ENCODE measurements at places on chromosomes 13 and 19.
A peak's percentile ranks its signal among the peaks of the same experiment; 100 is the strongest.

DNA sequence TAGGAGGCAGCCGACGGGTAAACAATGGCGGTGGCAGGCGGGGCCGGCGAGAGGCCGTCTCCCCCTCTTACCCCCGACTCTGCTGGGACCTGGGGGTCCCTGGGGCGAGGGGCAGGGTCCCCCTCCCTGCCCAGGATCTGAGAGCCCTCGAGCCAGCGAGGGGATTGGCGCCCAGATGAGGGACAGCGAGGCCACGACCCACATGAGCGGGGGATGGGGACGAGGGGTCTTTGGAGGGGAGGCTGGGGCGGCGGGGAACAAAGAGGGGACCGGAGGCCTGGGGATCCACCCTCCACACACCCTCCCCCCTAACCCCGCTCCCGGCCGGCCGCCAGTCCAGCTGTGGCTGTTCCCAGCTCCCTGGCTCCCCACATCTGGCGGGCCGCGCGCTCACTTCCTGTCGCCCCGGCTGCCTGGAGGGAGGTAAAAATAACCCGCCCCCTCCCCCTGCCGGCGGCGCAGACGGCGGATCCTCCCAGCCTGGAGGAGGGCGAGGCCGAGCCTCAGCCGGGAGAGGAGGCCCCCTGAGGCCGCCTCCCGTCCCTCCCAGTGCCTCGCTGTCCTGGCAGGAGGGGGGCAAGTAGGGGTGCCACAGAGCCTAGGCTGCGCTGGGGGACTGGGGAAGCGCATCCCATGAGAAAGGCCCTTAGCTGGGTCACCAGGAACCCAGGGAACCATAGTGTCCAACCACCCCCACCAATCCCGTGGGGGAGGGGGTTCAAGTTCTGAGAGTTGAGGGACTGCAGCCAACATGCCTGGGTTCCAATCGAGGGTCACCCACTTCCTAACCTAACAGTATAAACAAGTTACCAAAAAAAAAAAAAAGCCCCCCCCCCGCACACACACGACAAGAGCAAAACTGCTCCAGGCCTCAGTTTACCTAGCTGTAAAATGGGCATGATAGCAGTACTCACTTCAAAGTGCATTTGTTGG is 29.3 kb upstream of the NANOS3 start:
- peak; percentile 82 for DNase-seq

DNA sequence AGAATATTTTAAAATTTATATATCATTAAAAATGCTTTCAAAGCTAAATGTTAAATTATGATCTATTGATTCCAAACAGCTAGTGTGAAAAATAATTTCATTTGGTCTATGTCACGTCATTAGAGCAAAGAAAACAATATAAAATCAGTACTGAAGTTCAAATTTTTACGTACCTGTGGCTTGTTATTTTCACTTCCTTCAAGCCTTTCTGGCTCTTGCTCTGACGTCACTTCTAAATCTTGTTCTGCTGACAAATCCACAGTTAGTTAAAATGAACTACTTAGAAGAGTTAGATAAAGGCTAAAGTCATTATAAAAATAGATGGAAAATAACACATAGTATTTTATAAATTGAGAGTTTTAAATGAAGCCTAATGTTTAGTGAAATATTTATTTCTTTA is 147.7 kb upstream of the TUBA3C start:
- no peak for DNase-seq

DNA sequence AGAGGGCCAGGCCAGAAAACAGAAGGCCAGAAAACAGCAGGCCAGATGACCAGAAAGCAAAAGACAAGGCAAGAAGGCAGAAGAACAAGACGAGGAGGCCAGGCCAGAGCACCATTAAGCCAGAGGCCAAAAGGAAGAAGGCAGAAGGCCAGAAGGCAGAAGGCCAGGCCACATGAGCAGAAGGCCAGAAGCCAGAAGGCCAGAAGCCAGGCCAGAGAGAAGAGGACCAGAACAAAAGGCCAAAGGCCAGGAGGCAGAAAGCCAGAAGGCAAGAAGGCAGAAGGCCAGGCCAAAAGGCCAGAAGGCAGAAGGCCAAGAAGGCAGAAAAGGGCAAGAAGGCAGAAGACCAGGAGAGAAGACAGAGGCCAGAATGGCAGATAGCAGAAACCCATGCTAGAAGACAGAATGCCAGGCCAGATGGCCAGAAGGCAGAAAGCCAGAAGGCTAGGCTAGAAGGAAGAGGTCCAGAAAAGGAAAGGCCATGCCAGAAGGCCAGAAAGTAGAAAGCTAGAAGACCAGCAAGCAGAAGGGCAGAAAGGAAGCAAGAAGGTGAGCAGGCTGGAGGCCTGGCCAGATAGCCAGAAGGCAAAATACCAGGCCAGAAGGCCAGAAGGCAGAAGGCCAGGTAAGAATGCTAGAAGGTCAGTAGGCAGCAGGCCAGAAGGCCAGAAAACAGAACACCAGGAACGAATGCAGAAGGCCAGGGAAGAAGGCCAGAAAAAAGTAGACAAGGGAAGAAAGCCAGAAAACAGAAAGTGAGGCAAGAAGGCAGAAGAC is 187.6 kb downstream of the TUBA3C start:
- DNase-seq: no peak

- DNase-seq: peak; percentile 31
Observed at GRCh38 chr19:2282062-2282861, at the start of gene PEAK3. Gene PEAK3, minus strand, starts transcription at chr19:2282175. Its CDS starts 1,244 bp downstream, at chr19:2280931.

GRCh38 chr19:44875666-44876451 is 15.2 kb upstream of the TOMM40 start:
- DNase-seq: no peak

- DNase-seq: no peak
Observed at GRCh38 chr13:29743201-29743786, 107.1 kb downstream of the UBL3 start.

GRCh38 chr19:51729781-51730180 is 6.0 kb upstream of the HAS1 start:
- no peak for DNase-seq

DNA sequence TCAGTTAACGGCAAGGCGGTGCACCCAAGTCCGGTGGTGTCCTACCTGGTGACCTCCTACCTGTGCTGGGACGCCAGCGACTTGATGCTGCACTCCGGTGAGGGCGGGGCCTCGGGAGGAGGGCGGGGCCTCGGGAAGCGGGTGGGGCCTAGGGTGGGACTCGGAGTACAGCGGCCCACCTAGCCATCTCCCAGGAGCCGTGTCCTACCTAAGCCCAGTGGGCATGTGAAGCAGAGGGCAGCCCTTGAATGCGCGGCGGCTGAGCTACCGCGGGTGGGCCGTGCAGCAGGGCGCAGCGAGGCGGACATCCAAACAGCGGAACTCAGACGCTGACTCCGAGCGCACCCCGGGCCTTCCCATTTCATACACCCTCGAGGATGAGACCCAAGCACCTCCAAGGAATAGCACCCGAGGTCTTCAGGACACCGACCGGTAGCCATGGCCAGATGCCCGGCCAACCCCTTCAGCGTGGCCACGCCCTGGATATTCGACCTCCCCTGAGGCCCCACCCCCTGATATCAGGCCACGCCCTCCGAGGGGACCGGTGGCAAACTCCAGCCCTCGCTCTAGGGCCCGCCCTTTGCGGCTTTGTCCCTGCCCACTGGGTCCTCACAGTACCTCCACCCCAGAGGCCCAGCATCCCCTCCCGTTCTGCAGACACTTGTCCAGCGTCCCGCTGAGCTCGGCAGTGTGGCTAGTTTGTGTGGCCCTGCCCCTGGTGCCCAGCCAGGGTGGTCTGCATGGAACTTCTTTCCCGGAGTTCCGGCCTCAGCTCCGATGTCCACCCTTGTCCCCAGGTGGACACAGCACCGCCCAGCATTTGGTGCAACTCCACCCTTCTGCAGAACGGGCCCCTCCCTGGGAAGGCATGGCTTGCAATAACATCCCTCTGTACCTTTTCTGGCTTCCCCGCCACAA is 5.4 kb downstream of the KLK1 start:
- peak; percentile 54 for DNase-seq

- DNase-seq: no peak
Observed at GRCh38 chr19:23520441-23520840, 125.2 kb upstream of the ZNF91 start.

- peak; percentile 6 for DNase-seq
Observed at GRCh38 chr19:5321851-5322681, 18.5 kb downstream of the PTPRS start.

- no peak for DNase-seq
Observed at GRCh38 chr13:47310401-47310800, 413.5 kb upstream of the HTR2A start.

DNA sequence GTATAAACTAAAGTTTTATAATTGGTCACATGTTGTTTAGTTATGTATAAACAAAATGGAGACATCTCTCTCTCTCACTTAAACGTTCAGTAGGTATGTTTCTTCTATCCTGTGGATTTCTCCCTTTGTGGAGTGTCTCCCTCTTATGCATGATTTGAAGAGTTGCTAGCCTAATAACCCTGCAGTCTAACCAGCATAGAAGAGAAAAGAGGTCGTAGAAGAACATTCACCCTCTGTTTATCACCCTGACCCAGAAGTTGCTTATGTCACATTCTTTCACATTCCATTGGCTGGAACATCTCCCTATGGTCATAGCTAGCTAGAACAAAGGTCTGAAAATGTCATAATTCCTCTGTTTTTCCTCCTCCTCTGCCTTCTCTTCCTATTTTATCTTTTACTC is 176.8 kb upstream of the PCDH20 start:
- no peak for DNase-seq

GRCh38 chr13:77497350-77497749 is 38.2 kb upstream of the SCEL start:
- DNase-seq: no peak

GRCh38 chr13:102799426-102800144 is 666 bp downstream of the BIVM start:
- DNase-seq: no peak

DNA sequence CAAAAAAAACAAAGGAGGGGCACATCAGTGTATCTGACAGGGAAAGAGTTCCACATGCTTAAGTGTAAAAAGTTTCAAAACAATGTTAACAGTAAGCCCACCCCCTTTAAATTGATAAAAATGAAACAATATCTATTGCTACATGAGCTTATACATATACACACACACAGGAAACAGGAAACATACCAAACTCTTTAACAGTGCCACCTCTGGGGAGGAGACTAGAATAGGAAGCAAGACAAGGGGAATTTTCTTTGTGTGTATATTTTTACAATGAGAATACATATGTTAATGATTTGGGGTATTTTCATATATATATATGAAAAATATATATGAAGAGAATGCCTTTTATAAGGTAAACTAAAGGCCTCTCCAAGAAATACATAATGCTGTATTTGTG is 44.7 kb downstream of the TPT1 start:
- no peak for DNase-seq

DNA sequence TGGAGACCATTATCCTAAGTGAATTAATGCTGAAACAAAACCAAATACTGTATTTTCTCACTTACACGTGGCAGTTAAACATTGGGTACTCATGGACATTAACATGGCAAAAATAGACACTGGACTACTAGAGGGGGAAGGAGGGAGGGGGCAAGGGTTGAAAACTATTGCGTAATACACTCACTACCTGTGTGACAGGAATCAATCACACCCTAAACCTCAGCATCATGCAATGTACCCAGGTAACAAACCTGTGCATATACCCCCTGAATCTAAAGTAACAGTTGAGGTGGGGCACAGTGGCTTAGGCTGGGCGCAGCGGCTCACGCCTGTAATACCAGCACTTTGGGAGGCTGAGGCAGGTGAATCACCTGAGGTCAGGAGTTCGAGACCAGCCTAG is 207.0 kb downstream of the TDRD3 start:
- DNase-seq: no peak

DNA sequence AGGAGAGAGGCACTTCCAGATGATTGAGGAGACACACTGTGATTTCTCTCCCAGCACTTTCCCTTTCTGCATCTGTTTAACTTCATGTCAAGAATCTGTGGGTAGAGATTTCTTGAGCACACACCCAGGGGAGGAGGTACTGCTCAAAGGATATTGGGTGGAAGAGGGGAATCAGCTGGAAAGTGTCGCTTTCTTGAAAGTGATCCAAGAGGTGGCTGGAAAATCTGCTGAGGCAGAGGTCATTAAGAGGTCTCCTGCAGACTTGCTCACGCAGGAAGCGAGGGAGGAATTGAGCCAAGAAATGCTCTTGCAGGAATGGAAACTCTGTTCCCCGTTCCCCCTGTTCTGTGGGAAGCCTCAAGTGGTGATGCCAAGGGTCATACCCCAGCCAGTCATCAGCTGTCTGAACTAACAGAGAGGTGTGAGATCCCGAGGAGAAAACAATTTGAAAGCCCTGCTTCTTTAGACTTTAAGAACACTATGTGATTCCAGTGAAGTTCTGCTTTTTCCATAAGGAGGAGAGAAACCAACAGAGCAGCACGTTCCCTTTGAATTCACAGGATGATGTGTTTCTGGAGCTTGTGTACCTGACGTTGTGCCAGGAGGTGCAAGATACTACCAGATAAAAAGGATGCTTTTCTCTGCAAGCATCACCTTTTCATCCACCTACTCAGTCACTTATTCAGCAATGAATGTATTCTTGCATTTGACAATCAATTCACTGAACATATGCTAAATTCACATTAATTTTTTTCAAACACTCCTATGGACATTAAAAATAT is 163.4 kb upstream of the GPR12 start:
- no peak for DNase-seq

GRCh38 chr13:76882431-76882830 is 3.8 kb downstream of the KCTD12 start:
- DNase-seq: no peak

DNA sequence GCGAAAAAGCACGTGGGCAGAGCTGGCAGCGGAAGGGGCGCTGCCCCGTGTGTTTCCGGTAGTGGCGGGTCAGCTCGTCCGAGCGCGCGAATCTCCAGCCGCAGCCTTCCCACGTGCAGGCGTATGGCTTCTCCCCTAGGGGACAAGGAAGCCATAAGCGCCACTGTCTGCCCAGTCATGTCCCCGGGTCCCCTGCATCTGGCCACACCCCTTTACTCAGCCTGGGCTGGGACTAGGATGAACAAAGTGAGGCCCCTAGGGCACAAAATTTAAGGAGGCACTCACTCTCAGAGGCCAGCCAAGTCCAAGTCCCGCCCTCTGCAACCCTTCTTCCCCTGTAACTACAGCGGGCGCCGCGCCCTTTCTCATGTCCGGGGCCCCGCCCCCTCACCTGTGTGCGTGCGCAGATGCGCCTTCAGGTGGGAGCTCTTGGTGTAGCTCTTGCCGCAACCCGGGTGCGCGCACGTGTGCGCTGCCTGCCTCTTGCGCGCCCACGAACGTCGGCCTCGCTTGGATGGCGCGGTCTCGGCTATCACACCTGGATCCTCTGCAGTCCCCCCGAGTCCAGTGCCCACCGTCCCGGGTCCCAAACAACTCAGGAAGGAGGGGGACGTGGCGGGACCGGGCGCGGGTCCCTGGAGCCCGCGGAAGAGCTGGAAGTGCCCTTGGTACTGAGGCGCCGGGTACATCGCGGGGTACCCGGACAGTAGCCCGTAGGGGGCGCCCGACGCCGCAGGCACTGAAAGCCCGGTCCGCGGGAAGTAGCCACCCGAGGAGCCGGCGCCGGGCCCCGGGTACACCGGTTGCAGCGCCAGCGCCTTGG is 1.9 kb downstream of the KLF1 start:
- DNase-seq: peak; percentile 91

GRCh38 chr19:19040417-19040816 is 7.0 kb downstream of the ARMC6 start:
- DNase-seq: no peak

GRCh38 chr13:33662392-33662791 is 155.6 kb upstream of the RFC3 start:
- no peak for DNase-seq
